GM23248 (cell line): ENCODE measurements at places on chromosomes 2 and 18.

GRCh38 chr18:39558658-39559057 lies 1993.1 kb upstream of the CELF4 start:
- no peak for DNase-seq

DNA sequence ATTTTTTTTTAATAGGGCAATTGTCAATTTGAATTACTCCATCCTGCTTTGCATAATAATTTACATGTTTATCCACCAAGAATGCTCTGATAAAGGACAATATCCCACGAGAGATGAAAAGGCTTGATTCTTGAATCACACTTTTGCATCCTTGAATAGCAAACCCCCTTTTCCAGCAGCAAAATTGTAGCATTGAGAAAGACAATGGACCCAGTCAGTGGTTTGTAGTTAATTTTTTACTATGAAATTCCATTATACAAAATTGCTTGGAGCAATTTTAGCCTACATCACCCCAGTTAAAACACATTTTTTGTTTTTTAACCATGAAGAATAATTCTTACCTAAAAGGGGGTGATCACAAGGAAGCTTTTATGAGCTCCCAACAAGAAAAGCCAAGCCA lies 255.1 kb downstream of the RND3 start:
- DNase-seq: no peak

DNA sequence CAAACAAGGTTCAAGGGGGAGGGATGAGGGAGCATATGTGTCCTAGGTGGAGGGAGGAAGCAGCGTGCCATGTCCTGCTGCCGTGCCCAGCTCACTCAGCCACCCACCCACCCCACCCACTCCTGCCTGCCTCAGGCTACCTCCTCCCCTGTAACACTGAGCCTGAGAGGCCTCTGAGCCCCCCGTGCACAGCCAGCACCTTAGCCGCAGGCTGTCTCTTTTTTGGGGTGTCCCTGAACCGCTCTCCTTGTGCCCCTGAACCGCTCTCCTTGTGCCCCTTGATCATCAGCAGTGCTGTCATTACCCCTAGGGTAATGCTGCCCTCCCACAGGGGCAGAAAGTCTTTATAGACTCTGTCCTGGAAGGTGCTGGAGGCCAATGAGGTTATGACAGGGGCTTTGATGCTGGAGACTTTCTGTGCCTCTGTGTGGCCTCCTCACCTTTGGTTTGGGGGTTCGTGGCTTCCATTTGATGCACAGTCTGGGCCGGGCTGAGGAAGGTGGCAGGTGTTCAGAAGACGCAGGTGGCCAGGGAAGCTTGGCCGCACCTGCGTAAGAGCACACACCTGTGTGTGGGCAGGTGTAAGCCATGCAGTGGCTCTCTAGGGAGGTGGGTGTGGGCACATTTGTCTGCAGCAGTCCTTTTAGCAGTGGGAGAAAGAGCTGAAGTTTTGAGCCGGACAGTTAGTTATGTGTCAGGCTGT lies 140.0 kb downstream of the SEPTIN10 start:
- DNase-seq: no peak

GRCh38 chr18:77262643-77263465 lies 13.2 kb downstream of the GALR1 start:
- no peak for DNase-seq
